Calu3 (cell line): ENCODE measurements at places on chromosomes 4 and X.

DNA sequence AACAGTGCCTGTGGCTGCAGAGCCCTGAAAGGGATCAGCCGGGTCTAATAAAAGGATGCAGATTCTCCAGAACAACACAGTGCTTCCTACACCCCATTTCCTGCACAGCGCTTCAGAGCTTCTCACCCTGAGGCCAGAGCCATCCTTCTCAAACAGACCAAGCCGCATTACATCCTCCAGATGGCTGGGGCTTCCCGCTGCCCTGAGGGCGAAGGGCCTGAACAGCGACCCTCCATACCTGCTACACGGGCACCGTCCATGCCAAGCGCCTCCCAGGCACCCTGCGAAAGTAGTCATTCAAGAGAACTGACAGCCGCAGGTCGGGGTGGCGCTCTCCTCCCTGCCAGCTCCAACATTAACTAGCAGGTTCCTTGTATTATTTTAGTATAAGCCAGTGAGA is 36.5 kb downstream of the ACOX3 start:
- DNase-seq: no peak

DNA sequence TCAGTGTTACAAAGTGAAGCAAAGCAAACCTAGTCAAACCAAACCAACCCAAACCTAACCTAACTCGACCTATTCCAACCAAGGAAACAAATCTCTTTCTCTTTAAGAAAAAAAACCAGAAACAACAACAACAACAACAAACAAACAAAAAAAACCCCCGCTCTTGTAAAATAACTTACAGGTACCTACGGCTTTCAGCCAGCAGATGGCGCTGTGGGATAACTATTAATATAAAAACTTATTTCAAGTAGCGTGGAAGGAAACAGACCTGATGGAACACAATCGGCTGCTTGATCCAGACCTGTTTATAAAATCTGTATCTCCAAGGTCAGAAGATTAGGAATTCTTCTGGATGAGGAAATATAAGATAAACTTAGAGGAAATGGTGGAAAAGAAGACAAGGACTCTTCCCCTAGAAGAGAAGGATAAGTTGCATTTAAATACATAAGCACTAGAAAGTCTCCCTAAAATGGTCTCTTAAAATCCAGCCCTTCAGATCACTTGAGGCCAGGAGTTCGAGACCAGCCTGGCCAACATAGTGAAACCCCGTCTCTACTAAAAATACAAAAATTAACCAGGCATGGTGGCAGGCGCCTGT is 34.4 kb upstream of the CDKL5 start:
- peak; percentile 45 for DNase-seq

- DNase-seq: no peak
Measured at GRCh38 chr4:153765894-153766293, 6.1 kb upstream of the RNF175 start.

DNA sequence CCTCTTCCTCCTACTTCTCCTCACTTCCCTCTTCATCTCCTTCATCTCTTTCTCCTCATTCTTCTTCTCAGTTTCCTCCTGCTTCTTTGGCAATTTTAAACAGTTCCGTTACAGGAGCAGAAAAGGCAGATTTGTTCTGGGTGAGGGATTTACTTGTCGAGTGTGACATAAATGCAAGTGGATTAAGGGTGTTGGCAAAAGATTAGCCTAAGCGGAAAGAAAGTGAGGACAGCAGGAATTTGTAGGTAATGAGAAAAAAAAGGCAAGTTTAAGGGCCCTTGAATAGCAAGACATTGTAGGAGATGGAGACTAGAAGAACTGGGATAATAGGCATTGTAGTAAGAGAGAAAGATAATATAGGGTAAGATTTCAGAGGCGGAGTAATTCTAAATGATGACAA is 841.6 kb downstream of the RAPGEF2 start:
- DNase-seq: no peak

GRCh38 chr4:70838204-70838603 is 1.5 kb downstream of the GRSF1 start:
- DNase-seq: no peak

DNA sequence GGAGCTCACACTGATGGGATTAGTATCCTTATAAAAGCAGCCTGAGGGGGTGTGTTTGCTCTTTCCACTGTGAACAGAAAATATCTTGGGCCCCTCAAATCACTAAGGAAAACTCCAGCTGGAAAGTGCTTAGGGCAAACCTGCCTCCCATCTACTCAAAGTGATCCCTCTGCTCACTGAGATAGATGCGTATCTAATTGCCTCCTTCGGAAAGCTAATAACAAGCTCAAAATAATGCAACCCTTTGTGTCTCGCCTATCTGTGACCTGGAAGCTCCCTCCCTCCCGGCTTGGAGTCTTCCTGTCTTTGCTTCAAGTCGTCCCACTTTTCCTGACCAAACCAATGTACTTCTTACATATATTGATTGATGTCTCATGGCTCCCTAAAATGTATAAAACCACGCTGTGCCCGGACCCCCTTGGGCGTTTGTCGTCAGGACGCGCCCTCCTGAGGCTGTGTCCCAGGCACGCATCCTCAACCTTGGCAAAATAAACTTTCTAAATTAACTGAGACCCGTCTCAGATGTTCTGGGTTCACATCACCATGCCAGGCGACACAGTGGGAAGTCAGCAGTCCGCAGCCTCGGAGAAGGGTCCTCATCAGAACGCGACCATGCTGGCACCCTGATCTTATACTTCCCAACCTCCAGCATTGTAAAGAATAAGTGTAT is 34.1 kb upstream of the SORCS2 start:
- no peak for DNase-seq

DNA sequence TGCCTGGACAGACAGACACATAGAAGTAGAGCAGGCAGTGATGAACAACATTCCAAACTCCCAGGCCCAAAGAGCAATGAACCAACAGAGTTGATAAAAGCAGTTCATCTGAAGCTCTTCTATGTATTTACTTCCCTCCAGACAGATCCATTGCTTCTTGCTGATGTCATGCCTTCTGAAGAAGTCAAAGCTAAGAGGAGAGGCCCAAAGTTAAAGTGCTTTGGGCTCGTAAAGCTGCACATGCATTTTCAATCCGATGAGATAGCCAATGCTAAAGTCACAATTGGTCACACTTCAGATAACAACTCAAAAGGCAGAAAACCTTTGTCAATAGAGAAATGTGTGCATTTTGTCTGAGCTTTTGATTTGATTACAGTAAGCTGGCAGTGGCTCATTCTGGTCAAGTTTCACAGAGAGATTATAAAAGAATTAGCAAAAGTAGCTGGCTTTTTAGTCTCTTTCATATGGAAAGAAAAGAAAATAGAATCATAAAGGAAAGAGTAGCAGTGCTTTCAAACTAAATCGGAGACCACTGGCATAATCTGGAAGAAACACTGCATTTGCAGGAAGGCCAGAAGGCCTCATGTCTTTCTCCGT is 82.0 kb downstream of the GPC4 start:
- no peak for DNase-seq
